Pancreas (tissue), 10 donors: ENCODE measurements at places on chromosomes 5 and 9. TPM values are rescaled to one million over a fixed set of nuclear protein-coding genes. Genes with fewer than 3 reads are reported as not detected.

GRCh38 chr9:76464706-76465105 lies 5.7 kb downstream of the GCNT1 start:
- no peaks in the 10 kb centered on the region for H3K27me3 ChIP-seq
- H3K27ac ChIP-seq: no peak overlapping the region
- H3K36me3 ChIP-seq: no peaks in the 10 kb centered on the region

DNA sequence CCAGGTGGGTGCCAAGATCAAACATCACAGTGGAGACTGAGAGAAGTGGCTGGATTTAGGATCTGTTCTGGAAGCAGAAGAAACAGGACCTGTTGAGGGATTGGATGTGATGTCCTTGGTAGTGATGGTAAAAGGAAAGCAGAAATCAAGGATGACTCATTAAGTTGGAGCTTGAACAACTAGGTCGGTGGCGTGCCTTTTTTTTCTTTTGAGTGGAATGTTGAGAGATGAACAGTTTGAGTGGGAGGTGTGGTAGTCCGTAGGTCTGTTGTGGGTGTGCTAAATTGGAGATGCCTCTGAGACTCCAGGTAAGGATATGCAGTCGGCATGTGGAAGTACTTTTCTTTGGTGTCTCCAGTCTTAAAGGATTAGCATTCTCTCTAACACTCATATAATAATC lies 92.1 kb upstream of the IL12B start:
- H3K27me3 ChIP-seq: no peaks in the 10 kb centered on the region
- H3K4me3 ChIP-seq: no peak overlapping the region
- no peaks in the 10 kb centered on the region for H3K4me1 ChIP-seq

GRCh38 chr9:20117986-20118385 lies 329.1 kb upstream of the SLC24A2 start:
- DNase-seq: no peak
- H3K36me3 ChIP-seq: no peaks in the 10 kb centered on the region
- no peak overlapping the region for H3K4me3 ChIP-seq
- no peak overlapping the region for H3K27ac ChIP-seq
- H3K4me1 ChIP-seq: no peaks in the 10 kb centered on the region

DNA sequence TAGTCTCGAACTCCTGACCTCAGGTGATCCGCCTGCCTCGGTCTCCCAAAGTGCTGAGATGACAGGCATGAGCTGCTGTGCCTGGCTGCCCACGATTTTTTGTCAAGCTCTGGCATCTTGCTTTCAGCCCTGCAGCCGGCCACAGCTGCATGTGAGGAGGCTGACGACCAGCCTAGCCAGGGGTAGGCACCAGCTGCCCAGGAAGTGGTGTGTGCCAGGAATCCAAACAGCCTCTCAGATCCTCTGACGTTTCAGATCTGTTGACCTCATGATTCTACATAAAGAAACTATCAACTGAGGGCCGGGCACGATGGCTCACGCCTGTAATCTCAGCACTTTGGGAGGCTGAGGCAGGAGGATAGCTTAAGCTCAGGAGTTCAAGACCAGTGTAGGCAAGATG lies 19.0 kb downstream of the DYNC2I2 start:
- DNase-seq: no peak
- H3K27ac ChIP-seq: no peak overlapping the region
- peaks cover 14% of the 10 kb centered on the region for H3K36me3 ChIP-seq
- H3K4me1 ChIP-seq: peaks cover 10% of the 10 kb centered on the region
- H3K27me3 ChIP-seq: no peaks in the 10 kb centered on the region

DNA sequence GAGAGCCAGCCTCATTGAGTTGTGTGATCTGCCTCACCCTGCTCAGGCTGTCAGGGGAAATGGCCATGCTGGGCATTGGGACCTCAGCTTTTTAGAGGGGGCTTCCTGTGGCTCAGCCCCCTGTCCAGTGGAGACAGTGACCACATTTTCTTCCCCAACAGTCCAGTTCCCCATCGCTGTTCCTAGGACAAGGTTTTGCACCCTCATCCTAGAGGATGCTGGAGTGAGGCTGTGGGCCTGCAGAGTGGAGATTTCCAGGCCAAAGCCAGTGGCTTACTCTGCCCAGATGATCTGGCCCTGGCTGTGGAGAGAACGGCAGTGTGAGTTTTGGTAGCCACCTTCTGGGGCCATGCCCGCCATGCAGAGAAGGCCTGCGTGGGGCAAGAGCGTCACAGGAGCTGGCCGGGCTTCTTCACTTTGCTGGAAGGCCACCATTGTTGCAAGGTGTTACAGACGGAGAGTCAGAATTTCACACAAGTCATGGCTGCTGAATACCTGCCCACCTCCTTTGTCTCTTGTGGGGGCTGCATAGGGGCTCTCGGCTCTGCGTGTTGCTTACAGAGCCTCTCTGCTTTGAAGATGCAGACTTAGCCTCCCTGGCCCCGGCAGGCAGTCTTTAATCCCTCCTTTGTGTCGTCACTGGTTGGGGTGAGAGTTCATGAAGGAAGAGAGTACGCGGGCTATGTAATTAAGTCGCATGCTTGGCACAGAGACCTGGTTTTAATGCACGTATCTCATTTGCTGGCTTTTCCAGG lies 35.2 kb upstream of the PITX1 start:
- no peak overlapping the region for H3K27ac ChIP-seq
- H3K27me3 ChIP-seq: no peaks in the 10 kb centered on the region
- no peak overlapping the region for H3K4me3 ChIP-seq

- H3K4me1 ChIP-seq: no peaks in the 10 kb centered on the region
- H3K4me3 ChIP-seq: no peak overlapping the region
- H3K27me3 ChIP-seq: no peaks in the 10 kb centered on the region
- no peak overlapping the region for H3K27ac ChIP-seq
- peaks cover 11% of the 10 kb centered on the region for H3K36me3 ChIP-seq
- no peak for DNase-seq
Measured at GRCh38 chr5:150402901-150403342, 9.8 kb downstream of the CD74 start.

GRCh38 chr5:170361616-170362015 lies 27.6 kb downstream of the KCNMB1 start:
- H3K36me3 ChIP-seq: no peaks in the 10 kb centered on the region
- H3K27ac ChIP-seq: no peak overlapping the region
- DNase-seq: no peak

- H3K4me1 ChIP-seq: no peaks in the 10 kb centered on the region
- DNase-seq: no peak
- no peak overlapping the region for H3K4me3 ChIP-seq
- no peaks in the 10 kb centered on the region for H3K27me3 ChIP-seq
- H3K27ac ChIP-seq: no peak overlapping the region
Measured at GRCh38 chr5:54844905-54845566, 140.4 kb downstream of the ESM1 start.

DNA sequence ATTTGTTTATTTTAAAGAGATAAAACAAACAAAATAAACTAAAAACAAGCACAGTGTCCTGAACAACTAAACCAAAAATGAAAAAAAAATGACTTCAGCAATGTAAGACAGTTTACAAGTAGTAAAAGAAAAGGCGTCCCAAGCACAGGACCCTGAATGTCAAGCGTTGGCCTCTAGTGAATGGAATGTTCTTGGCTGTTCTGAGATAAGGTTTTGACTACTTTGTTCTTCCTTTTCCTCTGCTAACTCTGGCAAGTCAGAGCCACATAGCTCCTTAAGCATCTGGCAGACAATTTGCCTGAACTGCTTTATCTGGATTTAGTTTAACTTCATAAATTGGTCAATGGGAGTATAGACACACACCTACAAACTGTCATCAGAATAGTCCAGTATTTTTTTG lies 655.2 kb downstream of the ANXA1 start:
- no peaks in the 10 kb centered on the region for H3K4me1 ChIP-seq
- no peak overlapping the region for H3K4me3 ChIP-seq
- DNase-seq: no peak

DNA sequence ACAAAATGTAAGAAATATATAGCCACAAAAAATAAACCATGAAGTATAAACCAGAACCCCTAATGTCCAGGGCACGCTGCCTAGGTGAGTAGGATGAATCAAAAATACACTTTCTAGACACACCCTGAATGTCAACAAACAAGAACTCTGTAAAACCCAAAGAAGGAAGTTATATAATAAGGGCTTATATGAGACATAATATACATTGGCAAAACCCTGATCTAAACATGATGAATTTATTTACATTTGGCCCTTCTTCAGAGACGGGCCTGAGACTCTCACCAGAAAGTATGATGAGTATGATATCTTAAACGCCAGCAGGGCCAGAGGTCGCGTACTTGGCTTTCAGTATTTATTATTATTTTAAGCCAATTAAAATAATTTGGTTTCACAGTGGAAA lies 125.1 kb upstream of the FST start:
- no peaks in the 10 kb centered on the region for H3K27me3 ChIP-seq
- H3K4me3 ChIP-seq: no peak overlapping the region
- no peaks in the 10 kb centered on the region for H3K36me3 ChIP-seq
- H3K27ac ChIP-seq: no peak overlapping the region
- H3K4me1 ChIP-seq: no peaks in the 10 kb centered on the region

- H3K27ac ChIP-seq: no peak overlapping the region
- no peak for DNase-seq
- H3K36me3 ChIP-seq: peaks cover 47% of the 10 kb centered on the region
- H3K4me3 ChIP-seq: no peak overlapping the region
- no peaks in the 10 kb centered on the region for H3K27me3 ChIP-seq
Measured at GRCh38 chr9:128344931-128345605, 4.7 kb downstream of the SLC27A4 start.

GRCh38 chr5:160366230-160366629 lies 4.2 kb downstream of the C1QTNF2 start:
- H3K27me3 ChIP-seq: no peaks in the 10 kb centered on the region
- no peaks in the 10 kb centered on the region for H3K36me3 ChIP-seq
- no peaks in the 10 kb centered on the region for H3K4me1 ChIP-seq
- no peak overlapping the region for H3K27ac ChIP-seq

DNA sequence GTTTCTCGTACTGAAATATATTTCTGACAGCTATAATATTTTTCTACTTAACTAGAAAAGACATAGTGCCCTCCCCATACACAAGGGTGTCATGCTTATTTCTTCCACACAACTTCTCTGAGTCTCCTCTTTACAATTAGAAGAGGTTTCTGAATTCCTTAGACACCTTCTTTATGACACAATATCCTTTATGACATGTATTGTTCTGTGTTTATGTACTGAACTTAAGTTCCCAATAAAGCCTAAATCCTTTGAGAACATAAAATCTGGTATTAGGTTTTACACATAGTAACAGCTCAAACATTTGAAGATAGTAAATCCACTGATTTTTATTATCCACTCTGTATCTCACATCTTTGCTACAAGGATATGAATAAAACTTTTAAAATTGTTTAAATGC lies 32.5 kb downstream of the GRAMD2B start:
- no peak overlapping the region for H3K4me3 ChIP-seq
- H3K27me3 ChIP-seq: no peaks in the 10 kb centered on the region
- H3K27ac ChIP-seq: no peak overlapping the region
- no peaks in the 10 kb centered on the region for H3K4me1 ChIP-seq
- H3K36me3 ChIP-seq: no peaks in the 10 kb centered on the region
- DNase-seq: no peak

DNA sequence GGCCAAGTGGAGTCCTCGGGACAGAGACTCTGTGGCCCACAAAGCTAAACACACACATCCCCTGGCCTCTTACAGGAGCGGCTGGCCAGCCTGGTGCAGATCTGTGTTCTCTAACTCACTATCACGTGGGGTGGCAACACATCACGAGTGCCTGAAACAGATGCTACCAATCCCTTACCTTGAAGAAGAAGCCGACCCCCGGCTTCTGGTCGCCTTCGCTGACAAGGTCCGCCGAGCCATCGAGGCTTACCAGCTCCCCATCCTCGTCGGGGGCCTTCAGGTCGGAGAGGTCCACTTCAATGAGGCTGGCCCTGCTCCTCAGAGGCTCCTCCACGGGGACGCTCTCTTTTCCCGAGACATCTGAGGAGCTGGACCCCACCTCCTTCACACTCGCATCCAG lies 86.7 kb downstream of the CAMSAP1 start:
- no peaks in the 10 kb centered on the region for H3K27me3 ChIP-seq
- no peak for DNase-seq
- H3K36me3 ChIP-seq: peaks cover 60% of the 10 kb centered on the region
- H3K4me3 ChIP-seq: no peak overlapping the region

- no peak overlapping the region for H3K4me3 ChIP-seq
- H3K27ac ChIP-seq: no peak overlapping the region
- H3K4me1 ChIP-seq: no peaks in the 10 kb centered on the region
- DNase-seq: no peak
- H3K27me3 ChIP-seq: no peaks in the 10 kb centered on the region
Measured at GRCh38 chr5:177437623-177438022, 9.0 kb upstream of the PRR7 start.

- H3K4me1 ChIP-seq: peaks cover 26% of the 10 kb centered on the region
- H3K27ac ChIP-seq: no peak overlapping the region
- no peak overlapping the region for H3K4me3 ChIP-seq
- no peak for DNase-seq
Measured at GRCh38 chr9:94632737-94633136, 6.6 kb downstream of the FBP1 start.

- no peak overlapping the region for H3K27ac ChIP-seq
- H3K4me3 ChIP-seq: no peak overlapping the region
- DNase-seq: no peak
- H3K4me1 ChIP-seq: no peaks in the 10 kb centered on the region
- no peaks in the 10 kb centered on the region for H3K27me3 ChIP-seq
- H3K36me3 ChIP-seq: no peaks in the 10 kb centered on the region
Measured at GRCh38 chr5:149837680-149838269, 106.8 kb downstream of the PDE6A start.

- no peak overlapping the region for H3K4me3 ChIP-seq
- H3K27me3 ChIP-seq: no peaks in the 10 kb centered on the region
- no peak for DNase-seq
- no peak overlapping the region for H3K27ac ChIP-seq
- H3K36me3 ChIP-seq: no peaks in the 10 kb centered on the region
Measured at GRCh38 chr5:40376566-40376965, 303.1 kb upstream of the PTGER4 start.

Gene PCA3
- 0.07 TPM for polyA plus RNA-seq

Gene DDX4
- polyA plus RNA-seq: 0.11 TPM

Gene ZNF367
- 0.23 TPM for polyA plus RNA-seq

Gene NUDT12
- polyA plus RNA-seq: 13.5 TPM

Gene PCDHB11
- 2.3 TPM for polyA plus RNA-seq

Gene CTXN3
- polyA plus RNA-seq: not detected

Gene AGXT2
- polyA plus RNA-seq: not detected

Gene LCN10
- 54.0 TPM for polyA plus RNA-seq

Gene NR2F1
- 4.4 TPM for polyA plus RNA-seq

Gene PKD2L2
- 0.05 TPM for polyA plus RNA-seq

Gene CATSPER3
- polyA plus RNA-seq: 2.2 TPM

Gene TNIP1
- polyA plus RNA-seq: 54.7 TPM
